Endodermal cell (in vitro differentiated cells): ENCODE measurements at places on chromosomes 4 and X.

GRCh38 chrX:115958687-115959359, 211.7 kb upstream of the AGTR2 start:
- no peaks in the 10 kb centered on the region for H3K4me1 ChIP-seq
- no peaks in the 10 kb centered on the region for H3K36me3 ChIP-seq
- H3K27me3 ChIP-seq, result no peaks in the 10 kb centered on the region
- no peak overlapping the region for H3K27ac ChIP-seq

- H3K4me3 ChIP-seq, result no peak overlapping the region
- H3K27me3 ChIP-seq, result no peaks in the 10 kb centered on the region
- DNase-seq, result peak; percentile 77
- H3K4me1 ChIP-seq, result no peaks in the 10 kb centered on the region
Measured at GRCh38 chr4:48578132-48578968, 88.3 kb downstream of the ZAR1 start.

DNA sequence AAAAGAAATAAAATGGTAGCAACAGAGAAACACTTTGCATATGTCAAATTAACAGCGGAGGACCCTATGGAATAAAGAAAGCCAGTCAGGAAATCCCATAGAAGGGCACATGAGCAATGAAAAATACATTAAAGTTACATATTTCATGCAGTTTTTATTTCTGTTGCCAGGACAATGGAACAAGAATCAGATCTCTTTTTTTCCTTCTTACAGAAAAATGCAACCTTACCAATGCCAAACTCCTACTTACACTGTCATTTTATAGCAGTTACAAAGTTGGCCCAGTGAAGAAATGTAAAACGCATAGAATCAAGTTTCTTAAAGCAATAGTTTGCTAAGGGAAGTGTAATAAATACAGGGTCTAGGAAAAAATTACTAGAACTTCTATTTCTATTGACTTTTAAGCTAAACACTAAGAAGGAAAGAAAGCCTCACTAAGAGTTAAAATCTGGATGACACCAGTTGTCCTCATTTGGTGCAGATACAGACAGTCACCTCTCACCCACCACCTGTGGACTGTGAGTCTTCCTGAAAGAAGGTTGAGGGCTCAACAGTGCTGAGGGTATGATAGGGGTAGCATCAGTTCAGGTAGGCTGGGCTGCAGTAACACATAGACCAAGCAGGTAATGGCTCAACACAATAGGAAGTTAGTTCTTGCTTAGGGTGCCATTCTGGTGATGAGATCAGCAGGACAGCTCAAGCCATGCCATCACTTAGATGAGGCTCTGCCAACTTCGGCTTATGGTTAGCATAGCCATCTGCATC, 224.6 kb downstream of the ANAPC10 start:
- no peak overlapping the region for H3K27ac ChIP-seq
- no peaks in the 10 kb centered on the region for H3K27me3 ChIP-seq
- no peak for DNase-seq
- no peak overlapping the region for H3K4me3 ChIP-seq
- no peaks in the 10 kb centered on the region for H3K36me3 ChIP-seq

DNA sequence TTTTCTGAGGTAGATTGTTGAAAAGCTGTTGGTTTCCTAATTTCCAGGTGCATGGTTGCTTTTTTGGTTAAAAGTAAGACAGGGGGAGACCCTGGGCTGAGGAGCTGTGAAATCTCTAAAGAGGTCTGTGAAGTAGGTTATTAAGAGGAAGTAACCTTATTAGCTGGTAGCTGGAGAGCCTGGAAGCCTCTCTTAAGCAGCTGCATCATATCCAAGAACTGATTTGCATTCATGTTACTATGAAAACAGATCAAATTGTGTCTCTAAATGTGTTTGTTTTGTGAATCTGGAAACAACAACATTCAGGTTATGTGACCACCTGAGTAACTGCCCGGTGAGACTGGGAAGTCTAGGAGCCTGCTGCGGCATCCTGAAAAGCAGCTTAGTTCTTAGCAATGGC, 54.1 kb downstream of the ARHGAP10 start:
- no peaks in the 10 kb centered on the region for H3K27me3 ChIP-seq
- H3K4me1 ChIP-seq, result peaks cover 7% of the 10 kb centered on the region
- H3K36me3 ChIP-seq, result no peaks in the 10 kb centered on the region
- H3K4me3 ChIP-seq, result no peak overlapping the region
- no peak for DNase-seq

DNA sequence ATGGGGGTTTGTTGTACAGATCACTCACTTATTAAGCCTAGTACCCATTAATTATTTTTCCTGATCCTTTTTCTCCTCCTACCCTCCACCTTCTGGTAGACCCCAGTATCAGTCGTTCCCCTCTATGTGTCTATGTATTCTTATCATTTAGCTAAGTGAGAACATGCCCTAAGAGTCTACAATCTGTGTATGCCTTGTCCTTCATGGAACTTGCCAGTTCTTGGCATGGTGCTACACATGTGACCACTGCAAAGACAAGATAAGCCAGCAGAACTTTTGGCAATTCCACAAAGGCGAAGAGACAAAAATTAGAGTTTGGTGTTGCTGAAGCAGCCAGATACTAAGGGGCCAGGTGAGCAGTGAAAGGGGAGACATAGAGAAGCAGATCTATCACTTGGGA, 101.3 kb downstream of the CORIN start:
- no peaks in the 10 kb centered on the region for H3K36me3 ChIP-seq
- no peak overlapping the region for H3K27ac ChIP-seq
- H3K4me3 ChIP-seq, result peak overlapping the region; percentile 45
- DNase-seq, result no peak
- peaks cover 5% of the 10 kb centered on the region for H3K4me1 ChIP-seq

- H3K27me3 ChIP-seq, result no peaks in the 10 kb centered on the region
- no peak overlapping the region for H3K4me3 ChIP-seq
- H3K4me1 ChIP-seq, result no peaks in the 10 kb centered on the region
- no peaks in the 10 kb centered on the region for H3K36me3 ChIP-seq
- H3K27ac ChIP-seq, result no peak overlapping the region
- DNase-seq, result no peak
Measured at GRCh38 chr4:147370473-147370872, 110.4 kb upstream of the EDNRA start.

DNA sequence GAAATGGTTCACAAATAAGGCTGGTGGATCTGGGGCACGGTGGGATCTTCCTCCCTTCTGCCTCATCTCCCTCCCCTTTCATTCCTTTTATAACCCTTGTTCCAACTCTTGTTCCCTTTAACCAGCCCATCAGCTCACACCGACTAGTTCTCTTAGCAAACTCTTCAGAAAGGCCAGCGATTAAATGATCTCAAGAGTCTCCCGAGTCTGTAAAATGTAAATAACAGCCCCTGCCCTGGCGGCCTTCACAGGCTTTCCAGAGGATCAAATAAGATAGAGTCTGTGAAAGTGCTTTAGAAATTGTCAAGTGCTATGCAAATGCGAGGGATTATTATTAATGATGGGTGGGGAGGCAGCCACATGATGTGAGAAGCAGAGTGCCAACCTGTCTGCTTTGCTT, 27.1 kb downstream of the TSC22D3 start:
- H3K4me3 ChIP-seq, result no peak overlapping the region
- H3K27ac ChIP-seq, result no peak overlapping the region
- peaks cover 100% of the 10 kb centered on the region for H3K27me3 ChIP-seq
- H3K36me3 ChIP-seq, result no peaks in the 10 kb centered on the region
- no peaks in the 10 kb centered on the region for H3K4me1 ChIP-seq

DNA sequence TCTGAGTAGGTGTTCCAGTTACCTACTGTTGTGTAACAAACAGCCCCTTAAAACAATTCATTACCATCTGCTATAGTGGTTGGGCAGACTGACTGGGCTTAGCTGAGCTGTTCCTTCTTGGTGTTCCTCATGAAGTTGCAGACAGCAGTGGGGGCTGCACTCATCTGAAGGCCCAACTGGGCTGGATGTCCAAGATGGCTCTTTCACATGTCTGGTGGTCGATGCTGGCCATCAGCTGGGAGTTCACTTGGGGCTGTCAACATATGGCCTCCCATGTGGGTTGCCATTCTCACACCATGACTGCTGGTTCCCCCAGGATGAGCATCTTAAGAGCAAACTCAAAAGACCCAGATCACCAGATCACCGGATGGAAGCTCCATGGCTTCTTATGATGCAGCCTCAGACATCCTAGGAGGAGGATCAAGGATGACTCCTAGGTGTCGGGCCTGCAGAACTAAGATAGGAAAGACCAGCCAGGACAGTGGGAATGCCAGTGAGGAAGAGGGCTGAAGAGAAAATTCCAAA, 34.3 kb upstream of the PPP2R2C start:
- H3K4me3 ChIP-seq, result no peak overlapping the region
- H3K36me3 ChIP-seq, result no peaks in the 10 kb centered on the region
- no peak for DNase-seq
- H3K27me3 ChIP-seq, result no peaks in the 10 kb centered on the region

GRCh38 chr4:56051029-56051709, 102.4 kb downstream of the CEP135 start:
- peak overlapping the region; percentile 87 for H3K4me3 ChIP-seq
- no peaks in the 10 kb centered on the region for H3K27me3 ChIP-seq
- peaks cover 17% of the 10 kb centered on the region for H3K4me1 ChIP-seq
- H3K27ac ChIP-seq, result no peak overlapping the region

GRCh38 chr4:76806346-76806745, 91.6 kb downstream of the SOWAHB start:
- H3K4me3 ChIP-seq, result no peak overlapping the region
- H3K4me1 ChIP-seq, result peaks cover 6% of the 10 kb centered on the region
- no peaks in the 10 kb centered on the region for H3K36me3 ChIP-seq
- no peak for DNase-seq
- H3K27me3 ChIP-seq, result no peaks in the 10 kb centered on the region

DNA sequence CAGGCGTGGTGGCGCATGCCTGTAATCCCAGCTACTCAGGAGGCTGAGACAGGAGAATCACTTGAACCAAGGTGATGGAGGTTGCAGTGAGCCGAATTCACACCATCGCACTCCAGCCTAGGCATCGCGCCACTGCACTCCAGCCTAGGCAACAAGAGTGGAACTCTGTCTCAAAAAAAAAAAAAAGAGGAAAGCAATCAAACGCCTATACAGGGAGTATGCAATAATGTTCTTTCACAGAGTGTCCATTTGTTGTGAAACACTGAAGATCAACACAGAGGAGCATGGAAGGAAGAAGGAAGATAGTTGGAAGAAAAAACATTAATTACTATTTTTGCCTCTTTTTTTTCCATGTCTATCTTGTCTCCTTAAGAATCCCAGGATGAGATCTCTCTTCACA, 113.4 kb downstream of the FBXO8 start:
- H3K4me1 ChIP-seq, result no peaks in the 10 kb centered on the region
- no peaks in the 10 kb centered on the region for H3K27me3 ChIP-seq
- no peaks in the 10 kb centered on the region for H3K36me3 ChIP-seq
- no peak overlapping the region for H3K4me3 ChIP-seq

DNA sequence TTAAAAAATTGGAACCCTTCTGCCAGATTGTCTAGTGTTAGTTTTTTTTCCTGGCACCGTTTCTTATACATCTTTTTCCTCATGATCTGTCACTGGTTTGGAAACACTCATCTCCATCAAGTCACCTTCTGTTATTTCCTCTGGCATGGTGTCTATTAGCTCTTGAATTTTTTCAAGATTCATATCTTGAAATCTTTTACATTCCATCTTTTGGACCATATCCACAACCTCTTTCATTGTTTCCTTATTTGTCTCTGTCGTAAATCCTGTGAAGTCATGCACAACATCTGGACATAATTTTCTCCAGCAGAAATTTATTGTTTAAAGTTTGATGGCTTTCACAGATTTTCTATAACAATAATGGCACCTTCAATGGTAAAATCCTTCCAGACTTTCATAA, 10.2 kb upstream of the TMEM185A start:
- no peak for DNase-seq
- no peaks in the 10 kb centered on the region for H3K4me1 ChIP-seq

- no peak overlapping the region for H3K4me3 ChIP-seq
- no peak for DNase-seq
- H3K27me3 ChIP-seq, result no peaks in the 10 kb centered on the region
- no peaks in the 10 kb centered on the region for H3K4me1 ChIP-seq
- H3K27ac ChIP-seq, result no peak overlapping the region
Measured at GRCh38 chrX:22634751-22635150, 362.0 kb downstream of the CBLL2 start.

- H3K4me1 ChIP-seq, result no peaks in the 10 kb centered on the region
- peak; percentile 56 for DNase-seq
Measured at GRCh38 chrX:139967300-139967699, 2.0 kb upstream of the CXorf66 start.

- H3K4me1 ChIP-seq, result peaks cover under 1% of the 10 kb centered on the region
- DNase-seq, result no peak
- H3K36me3 ChIP-seq, result no peaks in the 10 kb centered on the region
- H3K27ac ChIP-seq, result no peak overlapping the region
Measured at GRCh38 chr4:142144813-142145212, 508.4 kb downstream of the IL15 start.

GRCh38 chrX:65668377-65669310, 1.2 kb downstream of the MSN start:
- H3K27ac ChIP-seq, result peak overlapping the region; percentile 89
- peak; percentile 75 for DNase-seq
- peaks cover 20% of the 10 kb centered on the region for H3K36me3 ChIP-seq
- peak overlapping the region; percentile 86 for H3K4me3 ChIP-seq
- no peaks in the 10 kb centered on the region for H3K4me1 ChIP-seq

DNA sequence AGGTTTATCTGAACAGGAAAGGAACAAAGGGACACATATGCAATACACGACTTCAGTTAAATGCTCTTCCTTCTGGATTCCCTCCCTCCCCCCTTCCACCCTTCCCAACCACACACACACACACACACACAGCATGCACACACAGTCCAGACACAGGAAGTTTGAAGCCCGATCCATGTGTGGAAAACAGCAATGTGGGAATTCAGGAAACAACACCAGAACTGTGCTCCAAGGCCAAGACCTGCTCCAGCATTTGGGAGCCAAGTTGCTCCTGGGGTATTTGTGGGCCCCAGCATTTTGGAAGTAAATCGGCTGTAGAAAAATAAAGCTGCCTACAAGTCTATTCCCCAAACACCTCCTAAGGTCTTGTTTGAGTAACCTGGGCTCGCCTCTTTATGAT, 5.6 kb upstream of the AMOT start:
- no peaks in the 10 kb centered on the region for H3K27me3 ChIP-seq
- no peak overlapping the region for H3K4me3 ChIP-seq
- DNase-seq, result no peak
- H3K4me1 ChIP-seq, result peaks cover 3% of the 10 kb centered on the region

GRCh38 chrX:103310555-103311398, at the start of gene BEX2:
Gene BEX2, minus strand, starts transcription at chrX:103310990. Its CDS starts 1,014 bp downstream, at chrX:103309976.
- peak; percentile 98 for DNase-seq
- H3K36me3 ChIP-seq, result no peaks in the 10 kb centered on the region
- H3K27ac ChIP-seq, result no peak within 1 kb of the TSS
- no peaks in the 10 kb centered on the region for H3K4me1 ChIP-seq
- no peaks in the 10 kb centered on the region for H3K27me3 ChIP-seq

GRCh38 chrX:41789374-41789773, 65.4 kb downstream of the GPR82 start:
- no peak overlapping the region for H3K27ac ChIP-seq
- no peaks in the 10 kb centered on the region for H3K27me3 ChIP-seq
- no peak overlapping the region for H3K4me3 ChIP-seq
- no peak for DNase-seq

GRCh38 chr4:6520051-6520636, 47.7 kb upstream of the PPP2R2C start:
- H3K27ac ChIP-seq, result no peak overlapping the region
- H3K4me3 ChIP-seq, result no peak overlapping the region
- no peaks in the 10 kb centered on the region for H3K36me3 ChIP-seq
- H3K27me3 ChIP-seq, result no peaks in the 10 kb centered on the region
- DNase-seq, result no peak
